ENCODE measurements at places on chromosomes 4 and X.

GRCh38 chr4:82402196-82402775, 28.0 kb downstream of the HNRNPDL start:
- DNase-seq = no peak

DNA sequence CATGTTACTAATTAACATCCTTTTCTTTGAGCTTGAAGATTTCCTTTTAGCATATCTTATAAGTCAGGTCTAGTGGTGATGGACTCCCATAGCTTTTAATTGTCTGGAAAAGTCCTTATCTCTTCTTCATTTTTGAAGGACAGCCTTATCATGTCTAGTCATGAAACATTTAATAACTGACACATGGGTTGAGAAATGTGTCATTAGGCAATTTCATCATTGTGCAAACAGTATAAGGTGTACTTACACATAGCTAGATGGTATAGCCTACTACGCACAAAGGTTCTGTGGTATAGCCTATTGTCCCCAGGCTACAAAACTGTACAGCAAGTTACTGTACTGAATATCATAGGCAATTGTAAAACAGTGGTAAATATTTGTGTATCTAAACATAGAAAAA, 34.5 kb upstream of the ALG13 start:
- DNase-seq = no peak

GRCh38 chr4:52511825-52512224, 147.3 kb downstream of the USP46 start:
- DNase-seq = no peak

DNA sequence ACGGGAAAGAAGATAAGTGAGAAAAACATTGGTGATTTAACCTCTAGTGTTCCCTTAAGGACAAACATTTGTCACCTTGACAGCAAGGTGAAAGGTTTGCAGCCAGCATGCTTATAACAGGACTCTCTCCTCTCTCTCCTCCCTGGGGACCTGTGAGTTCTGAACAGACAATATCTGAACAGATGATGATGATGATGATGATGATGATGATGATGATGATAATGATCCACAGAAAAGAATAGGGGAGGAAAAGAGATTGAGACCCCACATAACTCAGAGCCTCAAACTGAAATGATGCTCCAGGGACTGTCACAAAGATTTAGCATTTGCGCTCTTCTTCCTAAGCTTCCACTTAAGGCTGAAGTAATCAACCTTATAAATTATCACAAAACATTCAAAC, 103.9 kb downstream of the SLC10A7 start:
- DNase-seq = no peak

GRCh38 chr4:17427991-17428390, 83.9 kb downstream of the QDPR start:
- DNase-seq = no peak

GRCh38 chr4:41784191-41784979, 35.9 kb upstream of the PHOX2B start:
- no peak for DNase-seq

- DNase-seq = no peak
Measured at GRCh38 chr4:15188605-15189539, 186.6 kb downstream of the CPEB2 start.

GRCh38 chrX:9899640-9900111, 67.5 kb upstream of the CLDN34 start:
- no peak for DNase-seq

DNA sequence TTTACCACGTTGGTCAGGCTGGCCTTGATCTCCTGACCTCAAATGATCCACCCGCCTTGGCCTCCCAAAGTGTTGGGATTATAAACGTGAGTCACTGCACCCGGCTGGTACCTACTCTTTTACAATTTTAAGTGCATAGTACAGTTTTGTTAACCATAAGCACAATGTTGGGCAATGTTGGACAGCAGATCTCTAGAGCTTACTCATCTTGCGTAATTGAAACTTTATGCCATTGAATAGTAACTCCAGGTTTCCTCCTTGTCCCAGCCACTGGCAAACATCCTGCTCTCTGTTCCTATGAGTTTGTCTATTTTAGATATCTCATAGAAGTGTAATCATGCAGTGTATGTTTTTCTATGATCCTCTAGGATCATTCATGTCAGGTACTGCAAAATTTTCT, 9.3 kb upstream of the CPE start:
- no peak for DNase-seq

DNA sequence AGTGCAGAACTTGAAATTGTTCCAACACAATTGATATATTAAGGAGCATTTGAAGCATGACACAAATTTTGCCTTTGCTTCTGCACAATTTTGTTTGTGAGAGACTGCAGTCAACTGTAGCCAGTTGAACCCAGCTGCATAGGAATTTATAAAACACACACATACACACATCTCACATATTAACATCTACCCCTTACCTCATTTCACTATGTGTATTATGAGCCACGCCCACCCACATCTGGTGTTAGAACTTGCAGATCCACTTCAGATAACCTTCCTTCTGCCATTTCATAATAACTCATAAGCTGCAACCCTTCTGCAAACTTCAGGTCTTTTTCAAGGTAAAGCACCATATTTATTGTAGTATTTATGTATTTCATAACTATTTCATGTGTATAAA, 188.1 kb upstream of the WDFY3 start:
- DNase-seq = no peak

- DNase-seq = no peak
Measured at GRCh38 chr4:4837316-4837715, 22.1 kb upstream of the MSX1 start.

DNA sequence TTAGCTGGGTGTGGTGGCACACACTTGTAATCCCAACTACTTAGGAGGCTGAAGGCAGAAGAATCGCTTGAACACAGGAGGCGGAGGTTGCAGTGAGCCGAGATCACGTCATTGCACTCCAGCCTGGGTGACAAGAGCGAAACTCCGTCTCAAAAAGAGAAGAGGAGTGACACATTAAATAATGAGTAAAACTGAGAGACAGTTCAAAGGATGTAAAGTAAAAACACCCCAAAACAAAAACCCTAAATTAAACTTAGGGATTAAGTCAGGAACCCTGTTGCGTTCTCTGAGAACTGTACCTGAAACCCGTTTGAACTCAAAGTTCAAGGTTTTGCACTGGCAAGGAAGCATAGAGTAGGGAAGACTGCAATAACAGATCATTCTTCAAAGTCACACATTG, 141.7 kb downstream of the BRWD3 start:
- DNase-seq = no peak

- no peak for DNase-seq
Measured at GRCh38 chrX:97524340-97524739, 640.6 kb downstream of the RPA4 start.

DNA sequence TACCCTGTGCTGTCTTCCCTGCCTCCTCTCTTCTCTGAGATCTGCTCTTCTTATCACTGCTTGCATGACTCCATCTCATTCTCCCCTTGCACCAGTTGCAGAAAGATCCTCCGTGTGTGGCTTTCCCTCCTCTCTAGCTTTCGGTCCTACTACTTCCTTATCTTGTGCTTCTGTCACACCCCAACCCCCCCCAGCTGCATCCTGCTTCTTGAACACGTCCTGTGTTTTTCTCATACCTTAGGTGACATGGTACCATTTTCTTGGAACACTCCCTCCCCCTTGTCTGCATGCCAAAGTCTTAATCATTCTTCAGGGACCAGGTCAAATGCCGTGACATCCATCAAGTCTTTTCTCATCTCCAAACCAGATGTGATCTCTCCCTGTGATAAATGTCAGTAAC, 46.4 kb downstream of the FHL1 start:
- DNase-seq = no peak

- DNase-seq = no peak
Measured at GRCh38 chrX:101360390-101360789, 11.8 kb upstream of the TIMM8A start.

DNA sequence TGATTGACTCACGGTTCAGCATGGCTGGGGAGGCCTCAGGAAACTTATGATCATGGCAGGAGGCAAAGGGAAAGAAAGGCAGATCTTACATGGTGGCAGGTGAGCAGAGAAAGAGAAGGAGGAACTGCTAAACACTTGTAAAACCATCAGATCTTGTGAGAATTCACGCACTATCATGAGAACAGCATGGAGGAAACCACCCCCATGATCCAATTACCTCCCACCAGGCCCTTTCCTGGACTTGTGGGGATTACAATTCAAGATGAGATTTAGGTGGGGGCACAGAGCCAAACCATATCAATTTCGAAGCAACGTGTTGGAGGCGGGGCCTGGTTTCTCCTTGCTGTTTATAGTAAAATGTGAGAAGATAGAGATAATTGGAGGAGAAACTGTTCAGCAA, 167.4 kb downstream of the GABRB1 start:
- no peak for DNase-seq
